ENCODE measurements at places on chromosomes 3 and 15.

- DNase-seq, result no peak
These were observed 7.8 kb upstream of the ZNF710 start for GRCh38 chr15:89993349-89993748.

- no peak for DNase-seq
These were observed 183.6 kb upstream of the PROK2 start for GRCh38 chr3:71968544-71968943.

GRCh38 chr3:66991459-66991858, 6.6 kb upstream of the KBTBD8 start:
- no peak for DNase-seq

GRCh38 chr3:169340065-169340464, 323.4 kb downstream of the MECOM start:
- no peak for DNase-seq

- DNase-seq, result no peak
These were observed 24.9 kb downstream of the APPL1 start for GRCh38 chr3:57252404-57252803.

DNA sequence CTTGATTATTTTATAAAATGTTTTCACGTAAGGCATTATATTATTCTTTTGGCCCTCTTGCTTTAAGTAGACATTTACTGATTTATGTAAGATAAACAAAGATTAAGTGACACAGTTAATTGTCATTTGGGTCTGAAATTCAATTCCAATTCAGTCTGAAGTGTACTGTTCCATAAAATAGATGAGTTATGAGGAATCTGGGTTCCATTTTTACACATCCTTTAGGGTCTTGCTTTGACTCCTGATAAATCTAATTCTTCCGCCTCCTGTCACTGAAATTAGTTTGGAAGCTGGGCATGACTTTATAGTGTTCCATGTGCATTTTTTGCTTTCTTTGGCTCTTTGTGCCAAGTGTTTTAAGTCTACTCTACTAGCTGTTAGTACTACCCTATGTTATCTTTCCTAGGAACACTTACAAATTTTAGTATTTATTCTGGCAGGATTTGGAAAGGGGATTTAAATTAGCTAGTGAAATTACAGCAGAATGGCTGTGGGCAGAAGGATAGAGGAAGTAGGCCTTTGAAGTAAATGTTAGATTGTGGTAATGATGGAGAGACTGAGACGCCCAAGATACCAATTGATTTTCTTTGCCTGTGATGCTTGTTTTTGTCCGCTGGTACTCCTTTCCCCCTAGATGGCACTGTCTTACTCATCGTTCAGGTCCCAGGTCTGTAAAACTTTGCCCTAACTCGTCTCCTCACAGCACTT, 14.3 kb downstream of the ARL8B start:
- DNase-seq, result no peak

DNA sequence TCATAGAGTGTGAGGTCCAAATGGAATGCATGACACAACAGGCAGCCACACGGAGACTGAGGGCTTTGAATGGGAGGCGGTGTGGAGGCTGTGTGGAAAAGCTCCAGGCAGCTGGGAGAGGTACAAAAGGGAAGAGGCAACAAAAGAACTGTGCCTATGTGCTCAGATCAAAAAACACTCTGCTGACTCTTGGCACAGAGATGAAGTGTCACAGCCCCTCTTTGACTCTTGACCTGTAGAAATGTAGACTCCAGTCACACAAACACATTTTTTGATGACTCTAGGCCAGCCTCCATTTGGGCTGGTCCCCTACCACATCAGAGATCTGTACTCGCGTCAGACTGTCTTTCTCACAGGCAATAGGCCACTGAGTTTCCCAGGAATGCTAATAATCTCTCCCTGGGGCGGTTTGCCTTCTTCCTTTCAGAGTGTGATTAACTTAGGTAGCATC, 456.0 kb downstream of the TUSC7 start:
- no peak for DNase-seq

- no peak for DNase-seq
These were observed 97.8 kb downstream of the GTPBP8 start for GRCh38 chr3:113088616-113089015.

- DNase-seq, result no peak
These were observed 189.1 kb downstream of the ANXA2 start for GRCh38 chr15:60208709-60209108.

DNA sequence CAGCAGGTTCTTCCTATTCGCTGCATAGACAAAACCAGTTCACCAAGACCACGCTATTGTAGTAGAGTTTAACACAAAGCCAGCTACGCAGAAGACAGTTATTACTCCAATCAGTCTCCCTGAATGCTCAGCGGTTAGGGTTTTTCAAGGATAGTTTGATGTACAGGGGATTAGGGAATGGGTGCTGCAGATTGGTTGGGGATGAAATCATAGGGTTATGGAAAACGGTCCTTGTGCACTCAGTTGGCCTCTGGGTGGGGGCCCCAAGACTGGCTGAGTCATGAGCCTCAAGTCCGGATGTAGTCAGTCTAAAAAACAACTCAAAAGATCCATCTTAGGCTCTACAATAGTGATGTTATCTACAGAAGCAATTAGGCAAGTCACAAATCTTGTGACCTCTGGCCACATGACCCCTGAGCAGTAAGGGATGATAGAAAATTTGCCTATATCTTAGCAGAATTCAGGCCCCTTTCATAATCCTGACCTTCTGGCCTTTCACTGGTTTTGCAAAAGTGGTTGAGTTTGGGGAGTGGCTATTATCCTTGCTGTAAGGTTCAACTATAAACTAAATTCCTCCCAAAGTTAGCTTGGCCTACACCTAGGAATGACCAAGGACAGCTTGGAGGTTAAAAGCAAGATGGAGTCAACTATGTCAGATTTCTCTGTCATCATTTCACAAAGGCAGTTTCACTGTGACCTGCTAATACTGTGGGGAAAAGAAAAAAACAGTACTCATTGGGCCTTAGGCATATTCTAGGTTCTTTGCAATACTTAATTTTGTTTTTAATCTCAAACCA, 57.7 kb downstream of the LIPC start:
- DNase-seq, result no peak

DNA sequence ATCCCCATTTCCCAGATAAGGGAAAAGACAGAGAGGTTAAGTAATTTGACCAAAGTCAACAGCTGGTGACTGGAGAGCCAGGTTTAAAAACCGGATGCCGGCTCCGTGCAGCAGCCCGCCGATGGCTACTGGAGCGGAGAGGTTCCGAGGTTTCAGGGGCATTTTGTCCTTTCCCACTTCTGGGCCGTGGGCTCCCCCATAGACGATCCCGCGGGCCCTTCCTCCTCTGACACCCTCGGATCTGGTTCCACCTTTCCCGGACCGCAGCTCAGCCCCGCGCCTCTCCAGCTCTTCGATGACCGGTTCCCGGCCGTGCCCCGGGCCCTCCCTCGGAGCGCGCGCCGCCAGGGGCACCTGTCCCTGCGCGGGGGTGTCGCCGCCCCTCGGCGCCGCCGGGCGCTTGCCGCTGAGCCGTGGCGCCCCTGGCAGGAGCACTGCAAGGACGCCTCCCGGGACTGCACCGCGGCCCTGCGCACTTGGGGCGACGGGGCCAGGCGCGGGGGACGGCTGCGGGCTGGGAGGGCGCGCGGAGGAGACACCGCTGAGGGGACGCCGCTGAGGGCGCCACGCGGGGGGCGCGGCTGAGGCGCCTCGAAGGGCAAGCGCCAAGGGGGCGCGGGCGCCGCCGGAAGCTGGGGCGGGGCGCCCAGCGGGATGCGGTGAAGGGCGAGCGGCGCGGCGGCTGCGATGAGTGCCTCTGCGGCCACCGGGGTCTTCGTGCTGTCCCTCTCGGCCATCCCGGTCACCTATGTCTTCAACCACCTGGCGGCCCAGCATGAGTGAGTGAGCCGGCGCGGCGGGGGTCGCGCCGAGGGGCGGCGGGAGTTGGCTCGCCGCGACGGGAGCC, at the start of gene TM6SF1:
TSS of gene TM6SF1 (plus strand) at position 652 of the 847 bp plus-strand sequence. CDS start at position 688, 36 bp downstream.
- DNase-seq, result no peak

DNA sequence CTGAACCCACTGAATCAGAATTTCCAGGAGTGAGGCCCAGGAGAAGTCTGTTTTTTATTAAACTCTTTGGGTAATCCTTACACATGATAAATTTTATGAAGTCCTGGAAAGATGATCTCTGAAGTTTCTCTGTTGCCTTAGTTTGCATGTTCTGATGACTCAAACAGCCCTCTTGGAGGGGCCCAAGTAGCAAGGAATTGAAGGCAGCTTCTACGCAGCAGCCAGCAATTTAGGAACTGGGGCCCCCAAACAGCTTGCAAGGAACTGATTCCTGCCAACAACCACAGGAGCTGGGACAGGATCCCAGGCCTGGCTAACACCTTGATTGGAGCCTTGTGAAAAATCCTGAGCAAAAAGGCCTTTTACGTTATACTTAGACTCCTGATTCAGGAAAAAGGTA, 5.4 kb upstream of the ACP3 start:
- DNase-seq, result no peak

DNA sequence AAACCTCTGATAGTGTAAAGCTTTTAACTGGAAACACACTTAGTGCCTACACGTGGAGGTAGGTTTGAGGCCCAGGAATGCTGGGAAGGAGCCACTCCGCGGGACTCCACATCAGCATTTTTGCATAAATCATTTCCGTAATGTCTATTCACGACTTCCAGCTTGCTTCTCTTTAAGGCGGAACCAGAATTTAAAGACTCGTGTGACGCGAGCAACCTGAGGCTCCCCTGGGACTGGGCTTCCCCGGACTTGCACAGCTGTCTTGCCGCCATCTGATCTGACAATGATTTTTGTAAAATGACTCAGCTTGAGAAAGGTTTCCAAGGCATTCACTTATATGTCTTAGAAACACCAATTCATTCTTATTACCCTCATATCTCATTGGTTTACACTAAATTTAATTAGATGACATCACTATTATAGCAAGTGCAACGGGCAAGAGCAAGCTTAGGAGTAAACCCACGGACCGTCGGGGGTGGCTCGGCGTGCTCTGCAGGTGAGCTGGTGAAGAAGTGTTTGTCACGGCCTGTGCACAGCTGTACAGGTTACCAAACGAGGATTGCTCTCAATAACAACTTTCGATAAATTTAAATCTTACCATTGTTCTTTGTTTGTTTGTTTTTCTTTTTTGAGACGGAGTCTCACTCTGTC, 95.2 kb downstream of the CHSY1 start:
- no peak for DNase-seq

GRCh38 chr15:31163769-31164572, 62.4 kb upstream of the TRPM1 start:
- DNase-seq, result no peak

DNA sequence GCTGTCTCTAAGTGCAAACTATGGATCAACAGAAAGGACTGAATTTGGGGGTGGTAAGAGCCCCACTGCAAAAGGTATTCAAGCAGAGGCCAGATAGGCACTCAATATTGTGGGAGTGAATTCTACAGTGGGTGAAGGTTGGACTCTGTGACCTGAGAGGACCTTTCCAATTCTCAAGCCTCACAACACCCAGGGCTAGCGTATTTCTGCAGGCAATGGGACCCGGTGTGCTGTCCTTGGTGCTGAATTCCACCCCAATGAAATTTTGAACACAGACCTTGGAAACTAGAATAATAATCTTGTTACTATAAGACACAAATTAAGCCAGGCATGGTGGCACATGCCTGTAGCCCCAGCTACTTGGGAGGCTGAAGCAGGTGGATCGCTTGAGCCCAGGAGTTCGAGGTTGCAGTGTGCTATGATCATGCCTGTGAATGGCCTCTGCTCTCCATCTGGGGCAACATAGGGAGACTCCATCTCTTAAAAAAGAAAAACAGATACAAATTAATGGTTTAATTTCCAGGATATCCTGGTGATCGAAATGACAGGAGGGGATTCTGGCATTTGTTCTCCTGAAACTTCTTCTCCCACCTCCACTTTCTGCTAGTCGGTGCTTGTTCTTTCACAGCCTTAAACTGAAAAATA, 135.4 kb downstream of the RAB11A start:
- no peak for DNase-seq

- DNase-seq, result peak; percentile 2
These were observed 226.0 kb upstream of the TPM1 start for GRCh38 chr15:62816342-62817069.

GRCh38 chr15:90043530-90044010, 42.4 kb downstream of the ZNF710 start:
- no peak for DNase-seq

- DNase-seq, result no peak
These were observed 68.3 kb downstream of the CD47 start for GRCh38 chr3:108022256-108023150.

DNA sequence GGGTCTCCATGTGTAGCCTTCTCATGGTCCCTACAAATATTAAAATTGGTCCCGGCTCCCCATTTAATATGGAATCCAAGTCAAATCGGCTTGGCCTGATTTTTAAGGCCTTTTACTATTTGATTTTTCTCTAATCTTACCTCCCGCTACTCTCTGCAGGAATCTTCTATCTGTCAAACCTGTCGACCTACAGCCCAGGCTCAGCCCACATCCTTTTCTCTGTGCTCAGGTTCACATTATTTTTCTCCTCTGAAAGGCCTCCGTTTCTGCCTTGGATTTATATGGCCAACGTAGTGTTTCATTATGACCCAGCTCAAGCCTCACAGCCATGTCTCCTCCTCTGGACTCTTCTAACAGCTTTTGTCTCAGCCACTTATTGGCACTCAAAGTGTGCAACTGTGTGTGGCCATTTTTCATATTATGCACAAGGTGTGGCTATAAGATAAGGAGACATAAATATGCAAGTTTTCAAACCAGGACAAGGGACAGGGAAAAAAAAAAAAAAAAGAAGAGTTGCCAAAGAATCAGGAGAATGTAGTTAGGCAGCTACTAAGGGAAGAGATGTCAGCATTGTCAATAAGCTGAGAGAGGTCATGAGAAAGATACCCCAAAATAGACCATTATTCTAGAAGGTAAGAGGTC, 2.1 kb upstream of the GLCE start:
- DNase-seq, result no peak

- DNase-seq, result no peak
These were observed 103.1 kb downstream of the KLHL25 start for GRCh38 chr15:85691350-85692240.

DNA sequence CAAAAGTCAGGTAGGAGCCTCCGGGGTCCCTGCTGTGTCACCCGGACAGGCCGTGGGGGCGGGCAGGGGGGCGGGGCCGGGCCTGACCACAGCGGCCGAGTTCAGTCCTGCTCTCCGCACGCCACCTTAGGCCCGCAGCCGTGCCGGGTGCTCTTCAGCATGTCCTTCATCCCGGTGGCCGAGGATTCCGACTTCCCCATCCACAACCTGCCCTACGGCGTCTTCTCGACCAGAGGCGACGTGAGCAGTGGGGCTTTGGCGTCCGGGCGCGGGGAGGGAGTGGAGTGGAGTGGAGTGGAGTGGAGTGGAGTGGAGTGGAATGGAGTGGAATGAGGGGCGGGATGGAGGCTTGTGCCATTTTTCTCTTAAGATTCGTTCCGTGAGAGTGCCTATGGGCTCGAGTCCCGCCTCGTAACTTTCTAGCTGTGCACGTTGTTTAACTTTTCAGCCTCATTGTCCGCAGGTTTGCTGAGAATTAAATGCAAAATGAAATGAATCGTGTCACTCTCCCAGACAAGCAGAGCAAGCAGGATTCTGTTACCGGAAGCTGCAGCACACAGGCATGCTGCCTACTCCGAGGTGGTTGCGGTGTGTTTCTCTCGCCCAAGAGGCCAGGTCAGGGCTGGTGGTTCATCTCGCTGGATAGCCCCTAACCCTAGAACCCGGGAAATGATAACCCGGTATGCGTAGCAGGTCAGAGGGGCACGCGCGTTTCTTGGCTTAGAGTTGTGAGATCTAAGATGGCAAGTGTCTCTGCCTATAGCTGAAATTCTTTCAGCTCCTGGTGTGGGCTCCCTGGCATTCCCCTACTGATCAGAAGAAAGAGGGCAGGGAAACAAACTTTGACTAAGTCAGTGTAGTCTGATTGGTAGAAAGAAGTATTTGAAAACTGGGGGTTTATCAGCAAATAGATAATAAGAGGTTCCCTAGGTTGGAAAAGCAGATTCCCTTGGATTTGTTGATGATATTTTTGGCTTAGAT, at the start of gene FAH:
TSS of gene FAH (plus strand) at position 104 of the 981 bp plus-strand sequence. CDS start at position 160, 56 bp downstream.
- no peak for DNase-seq
